ENCODE measurements at places on chromosomes 3 and 15.

DNA sequence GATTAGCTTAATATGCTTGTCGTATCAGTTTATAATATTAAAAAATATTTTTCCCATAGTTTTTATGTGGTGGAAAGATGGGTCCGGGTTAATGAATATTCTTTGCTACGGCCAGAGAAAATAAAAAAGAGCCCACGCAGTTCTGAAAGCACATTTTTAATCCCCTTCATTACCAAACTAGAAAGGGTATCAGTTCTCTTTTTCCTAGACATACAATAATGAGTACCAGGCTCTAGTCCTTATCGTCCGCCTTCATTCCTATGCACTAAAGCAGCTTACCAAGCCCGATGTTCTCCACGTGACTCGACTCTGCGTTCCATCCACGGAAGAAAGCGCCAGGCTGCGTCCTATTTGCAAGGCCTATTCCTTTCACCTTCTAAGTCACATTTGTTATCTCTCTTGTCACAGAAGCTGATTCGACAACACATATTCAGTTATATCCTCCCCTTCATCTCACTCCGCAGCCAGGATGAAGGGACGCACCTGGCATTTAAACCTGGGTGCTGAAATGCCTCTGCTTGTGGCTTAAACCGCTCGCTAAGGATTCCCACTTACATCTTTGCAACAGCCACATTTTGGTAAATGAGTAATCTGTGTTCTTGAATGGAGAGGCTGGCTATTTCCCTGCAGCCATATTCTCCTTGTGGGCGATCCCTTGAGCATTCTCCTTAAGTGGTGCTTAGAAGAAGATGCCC, 257.0 kb downstream of the CD47 start:
- no peak for DNase-seq

- no peak for DNase-seq
These were observed 79.6 kb upstream of the CCDC54 start for GRCh38 chr3:107297597-107297996.

DNA sequence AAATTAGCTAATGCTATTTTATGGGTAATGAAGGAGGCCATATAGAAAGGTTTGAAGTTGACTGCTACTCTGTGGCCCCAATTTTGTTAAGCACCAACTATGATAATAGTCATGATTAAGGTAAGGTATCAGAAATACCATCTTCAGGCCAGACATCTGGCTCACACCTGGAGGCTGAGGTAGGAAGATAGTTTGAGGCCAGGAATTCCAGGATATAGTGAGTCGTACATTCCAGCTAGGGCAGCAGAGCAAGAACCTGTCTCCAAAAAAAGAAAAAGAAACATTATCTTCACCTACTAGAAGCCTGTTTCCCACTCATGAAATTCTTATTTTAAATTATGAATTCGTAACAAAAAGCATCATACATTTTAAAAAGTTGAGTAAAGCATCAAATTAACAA, 64.4 kb downstream of the LRRC28 start:
- DNase-seq, result no peak

- no peak for DNase-seq
These were observed 70.2 kb downstream of the NMD3 start for GRCh38 chr3:161291191-161291901.

DNA sequence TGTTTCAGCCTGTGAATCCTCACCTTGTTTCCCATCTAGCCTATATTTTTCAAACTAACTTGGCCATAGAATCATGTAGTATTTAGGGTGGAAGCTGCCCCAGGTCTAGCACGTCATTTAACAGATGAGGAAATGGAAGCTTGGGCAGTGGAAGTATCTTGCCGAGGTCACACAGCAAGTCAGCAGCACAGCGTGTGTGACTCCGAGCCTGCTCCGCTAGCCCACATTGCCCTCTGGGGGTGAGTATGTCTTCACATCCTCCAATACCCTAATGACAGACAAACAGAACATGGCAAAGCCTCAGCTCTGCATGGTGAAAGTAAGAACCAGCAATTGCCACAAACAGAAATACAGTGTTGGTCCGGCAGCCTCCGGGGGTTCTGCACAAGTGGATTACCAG, 2.2 kb upstream of the CCR5 start:
- no peak for DNase-seq

GRCh38 chr3:58237941-58238681, 519 bp downstream of the ABHD6 start:
- peak; percentile 53 for DNase-seq

All from HAP-1 (cell line).